Astrocyte (in vitro differentiated cells and primary cell): ENCODE measurements at places on chromosomes 7 and 10.

- no peaks in the 10 kb centered on the region for H3K4me1 ChIP-seq
- DNase-seq: no peak
- H3K4me3 ChIP-seq: no peak overlapping the region
- H3K27me3 ChIP-seq: no peaks in the 10 kb centered on the region
- no peaks in the 10 kb centered on the region for H3K36me3 ChIP-seq
Observed at GRCh38 chr10:26977635-26978034, 116.9 kb upstream of the ABI1 start.

- H3K27me3 ChIP-seq: no peaks in the 10 kb centered on the region
- no peak overlapping the region for H3K4me3 ChIP-seq
- no peak for DNase-seq
- H3K4me1 ChIP-seq: peaks cover 6% of the 10 kb centered on the region
- no peak overlapping the region for H3K27ac ChIP-seq
- H3K36me3 ChIP-seq: no peaks in the 10 kb centered on the region
Observed at GRCh38 chr10:48475943-48476278, 129.0 kb downstream of the ARHGAP22 start.

GRCh38 chr7:138581065-138581464 is 120.1 kb downstream of the SVOPL start:
- H3K4me3 ChIP-seq: no peak overlapping the region
- peaks cover 22% of the 10 kb centered on the region for H3K36me3 ChIP-seq
- H3K27ac ChIP-seq: no peak overlapping the region
- no peaks in the 10 kb centered on the region for H3K27me3 ChIP-seq

GRCh38 chr7:36726806-36727503 is 2.7 kb upstream of the AOAH start:
- H3K27ac ChIP-seq: no peak overlapping the region
- no peaks in the 10 kb centered on the region for H3K36me3 ChIP-seq
- no peak overlapping the region for H3K4me3 ChIP-seq
- H3K27me3 ChIP-seq: no peaks in the 10 kb centered on the region
- no peak for DNase-seq
- H3K4me1 ChIP-seq: no peaks in the 10 kb centered on the region

GRCh38 chr10:100881556-100882213 is 31.1 kb upstream of the SLF2 start:
- no peaks in the 10 kb centered on the region for H3K36me3 ChIP-seq
- no peaks in the 10 kb centered on the region for H3K27me3 ChIP-seq
- no peak overlapping the region for H3K27ac ChIP-seq
- H3K4me3 ChIP-seq: no peak overlapping the region

DNA sequence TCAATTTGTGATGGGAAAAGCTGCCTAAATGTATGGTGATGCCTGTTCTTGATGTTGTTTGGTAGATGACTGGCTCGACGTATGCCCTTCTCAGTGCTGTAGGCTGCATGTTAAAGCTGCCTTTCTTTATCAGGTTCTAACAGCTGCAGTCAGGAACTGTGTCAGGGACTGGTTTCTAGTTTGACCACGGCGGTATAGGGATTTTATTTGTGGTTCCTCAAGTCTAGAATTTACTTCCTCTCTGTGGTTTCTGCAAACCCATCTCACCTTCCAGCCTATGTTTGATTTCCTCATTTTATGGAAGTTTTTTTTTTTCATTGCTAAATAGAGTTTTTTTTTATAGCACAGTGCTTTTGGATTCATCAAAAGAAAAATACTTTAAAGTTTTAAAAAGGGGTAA is 26.5 kb downstream of the LMTK2 start:
- peaks cover 21% of the 10 kb centered on the region for H3K4me1 ChIP-seq
- no peaks in the 10 kb centered on the region for H3K27me3 ChIP-seq
- DNase-seq: peak; percentile 14
- no peak overlapping the region for H3K27ac ChIP-seq

DNA sequence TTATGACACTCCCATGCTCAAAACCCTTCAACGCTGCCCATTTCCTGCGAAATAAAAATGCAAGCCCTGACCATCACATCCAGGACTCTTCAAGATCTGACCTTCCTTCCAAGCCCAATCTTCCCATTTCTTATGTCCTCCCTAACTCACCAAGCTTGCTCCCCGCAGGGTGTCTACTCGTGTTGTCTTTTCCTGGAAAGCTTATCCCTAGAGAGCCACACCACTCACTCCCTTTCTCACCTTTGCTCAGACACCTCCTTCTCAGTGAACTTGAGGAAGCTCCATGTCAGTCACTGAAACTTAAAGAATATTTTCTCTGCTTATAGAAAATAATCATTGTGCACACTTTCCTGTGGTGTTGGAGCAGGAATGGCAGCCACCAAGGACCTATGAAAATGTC is 54.4 kb upstream of the CACNB2 start:
- no peaks in the 10 kb centered on the region for H3K36me3 ChIP-seq
- H3K27ac ChIP-seq: no peak overlapping the region
- H3K27me3 ChIP-seq: peaks cover 5% of the 10 kb centered on the region
- H3K4me3 ChIP-seq: no peak overlapping the region
- no peak for DNase-seq
- no peaks in the 10 kb centered on the region for H3K4me1 ChIP-seq

DNA sequence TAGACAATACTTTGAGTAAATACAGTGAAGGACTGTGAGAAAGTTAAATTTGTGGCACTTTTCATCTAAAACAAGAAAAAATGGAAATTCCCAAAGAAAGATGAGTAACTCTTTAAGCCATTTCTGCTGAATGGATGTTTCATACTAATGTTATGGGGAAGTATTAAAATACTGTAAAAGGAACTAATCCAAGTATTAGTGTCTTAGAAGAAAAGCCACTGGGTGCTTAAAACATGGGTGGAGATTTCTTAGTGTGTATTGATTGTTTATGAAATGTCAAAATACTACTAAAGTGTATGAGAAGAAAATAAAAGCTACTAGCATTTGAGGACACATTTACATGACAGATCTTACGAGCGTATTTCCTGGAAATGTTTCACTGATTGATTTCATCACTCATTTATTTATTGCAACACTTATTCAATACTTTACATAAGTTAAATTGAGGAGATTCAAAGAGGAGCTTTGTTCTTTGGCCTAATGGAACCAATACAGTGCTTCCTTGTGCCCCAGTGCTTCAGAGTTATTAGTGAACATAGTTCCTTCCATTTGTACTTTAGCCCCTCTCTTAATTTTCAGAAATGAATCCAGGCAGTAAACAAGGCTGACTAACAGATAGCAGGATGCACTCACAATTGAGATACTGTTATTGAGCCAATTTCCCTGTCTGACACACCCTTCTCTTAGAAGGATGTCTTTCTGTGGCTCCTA is 155.5 kb upstream of the AHR start:
- no peaks in the 10 kb centered on the region for H3K27me3 ChIP-seq
- no peaks in the 10 kb centered on the region for H3K36me3 ChIP-seq
- peak; percentile 3 for DNase-seq
- peaks cover 3% of the 10 kb centered on the region for H3K4me1 ChIP-seq

DNA sequence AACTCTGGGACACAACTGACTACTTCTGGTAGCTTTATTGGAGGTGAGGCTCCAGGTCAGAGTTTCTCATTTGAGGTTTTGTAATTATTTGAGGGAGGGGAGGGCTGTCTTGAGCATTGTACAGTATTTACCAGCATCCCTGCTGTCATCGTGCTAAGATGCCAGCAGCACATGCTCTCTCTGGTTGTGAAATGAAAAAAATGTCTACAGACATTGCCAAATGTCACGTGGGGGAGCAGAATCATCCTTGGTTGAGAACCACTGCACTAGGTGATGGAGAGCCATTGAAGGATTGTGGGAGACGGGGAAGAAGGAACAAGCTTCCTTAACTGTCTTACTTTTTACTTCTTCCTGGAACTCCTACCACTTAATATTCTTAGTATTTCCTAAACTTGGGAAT is 5.0 kb downstream of the SEPTIN7 start:
- DNase-seq: no peak
- H3K4me3 ChIP-seq: no peak overlapping the region
- peaks cover 18% of the 10 kb centered on the region for H3K4me1 ChIP-seq
- H3K36me3 ChIP-seq: no peaks in the 10 kb centered on the region

DNA sequence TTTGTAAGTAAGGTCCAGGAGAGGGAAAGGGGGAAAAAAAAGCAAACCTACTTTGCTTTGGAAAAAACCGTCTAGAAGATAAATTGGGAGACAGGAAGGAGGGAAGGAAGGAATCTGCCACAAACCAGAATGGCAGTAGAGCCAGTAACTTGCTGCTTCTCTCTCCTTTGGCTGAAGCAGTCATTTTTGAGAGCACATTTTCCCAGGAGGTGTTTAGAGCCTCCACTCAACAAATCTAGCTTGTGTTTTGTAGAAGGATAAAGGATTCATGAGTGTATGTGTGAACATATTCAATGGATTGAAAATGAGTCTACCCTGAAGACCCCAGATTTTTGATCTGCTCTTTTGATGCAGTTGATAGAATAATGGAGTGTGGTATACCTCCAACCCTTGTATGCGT is 2.6 kb downstream of the NRG3 start:
- H3K27me3 ChIP-seq: peaks cover 22% of the 10 kb centered on the region
- H3K4me3 ChIP-seq: no peak overlapping the region
- no peaks in the 10 kb centered on the region for H3K36me3 ChIP-seq
- H3K4me1 ChIP-seq: peaks cover 6% of the 10 kb centered on the region
- H3K27ac ChIP-seq: no peak overlapping the region

DNA sequence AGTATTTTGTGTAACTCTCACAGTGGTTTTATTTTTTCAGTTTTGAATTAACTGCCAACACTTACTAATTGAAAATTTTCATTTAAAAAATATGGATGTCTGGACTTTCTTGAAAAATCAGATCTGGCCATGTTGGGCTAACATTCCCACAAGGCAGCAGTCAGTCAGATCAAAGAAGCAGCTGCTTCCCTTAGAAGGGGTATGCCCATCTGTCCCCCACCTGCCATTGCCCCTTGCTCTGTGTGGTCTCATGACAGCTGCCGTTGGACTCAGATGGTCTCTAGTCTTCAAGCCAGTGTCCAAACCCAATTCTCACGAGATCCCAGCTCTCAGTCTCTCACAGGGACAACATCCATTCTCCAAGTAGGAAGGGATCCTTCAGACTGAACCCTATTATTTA is 212.1 kb upstream of the GHITM start:
- no peaks in the 10 kb centered on the region for H3K4me1 ChIP-seq
- H3K36me3 ChIP-seq: no peaks in the 10 kb centered on the region
- H3K27ac ChIP-seq: no peak overlapping the region
- H3K4me3 ChIP-seq: no peak overlapping the region

DNA sequence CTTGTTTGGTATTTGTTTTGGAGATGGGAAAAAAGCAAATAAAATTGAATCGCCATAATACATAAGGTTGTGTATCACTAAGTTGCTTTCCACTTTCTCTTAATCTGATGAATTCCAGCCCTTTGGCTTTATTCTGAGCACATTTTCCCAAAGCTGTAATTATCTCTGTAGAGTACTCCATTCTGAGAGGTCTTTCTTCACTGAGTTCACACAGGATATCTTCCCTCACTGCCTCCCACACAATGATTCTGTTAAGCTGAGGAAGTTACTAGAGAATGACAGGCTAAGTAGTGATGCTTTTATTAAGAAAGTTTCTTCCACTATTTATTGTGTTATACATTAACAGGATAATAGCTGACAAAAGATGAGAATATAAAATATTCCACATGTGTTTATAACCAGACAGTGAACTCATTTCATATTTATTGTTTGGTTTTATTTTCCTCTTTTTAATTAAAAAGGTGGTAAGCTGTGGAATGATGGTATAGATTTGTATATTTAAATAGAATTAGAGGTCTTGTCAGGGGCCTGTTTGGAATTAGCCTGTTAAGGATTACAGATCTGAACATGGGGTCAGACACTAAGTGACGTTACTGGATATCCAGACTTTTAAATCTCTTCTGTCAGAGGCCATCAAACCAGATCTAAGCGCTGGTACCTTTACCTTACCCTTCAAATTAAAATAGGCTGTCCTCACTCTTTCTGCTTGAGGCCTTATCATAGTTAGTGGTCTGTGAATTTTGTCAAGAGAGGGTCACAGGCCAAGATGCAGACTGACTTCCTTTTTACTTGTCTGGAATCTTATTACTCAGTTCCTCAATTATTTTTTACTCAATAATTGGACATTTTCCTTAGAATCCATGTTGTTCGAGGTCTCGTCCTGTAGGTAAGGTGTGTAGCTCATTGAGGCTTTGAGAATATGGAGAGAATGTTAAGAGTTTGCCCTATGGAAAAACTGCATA is 8.4 kb downstream of the PLXDC2 start:
- DNase-seq: no peak
- no peaks in the 10 kb centered on the region for H3K36me3 ChIP-seq
- no peak overlapping the region for H3K4me3 ChIP-seq
- peaks cover 3% of the 10 kb centered on the region for H3K4me1 ChIP-seq
- H3K27me3 ChIP-seq: no peaks in the 10 kb centered on the region

DNA sequence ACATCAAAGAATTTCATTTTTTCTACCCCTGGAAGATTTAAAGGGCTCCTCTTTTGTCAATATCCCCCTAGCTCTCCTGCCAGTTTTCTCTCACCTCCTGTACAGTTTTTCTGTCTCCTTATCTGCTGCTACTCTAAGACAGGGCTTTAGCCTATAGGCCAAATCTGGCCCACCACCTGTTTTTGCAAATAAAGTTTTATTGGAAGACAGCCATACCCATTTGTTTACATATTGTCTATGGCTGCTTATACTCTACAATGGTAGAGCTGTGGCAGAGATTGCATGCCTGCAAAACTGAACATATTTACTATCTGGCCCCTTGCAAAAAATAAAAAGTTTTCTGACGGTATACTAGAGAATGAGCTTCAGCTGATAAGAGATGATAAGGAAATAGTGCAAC is 37.4 kb upstream of the GARS1 start:
- no peaks in the 10 kb centered on the region for H3K27me3 ChIP-seq
- no peak for DNase-seq
- H3K36me3 ChIP-seq: no peaks in the 10 kb centered on the region
- no peak overlapping the region for H3K4me3 ChIP-seq
- H3K27ac ChIP-seq: no peak overlapping the region
- H3K4me1 ChIP-seq: peaks cover 4% of the 10 kb centered on the region

DNA sequence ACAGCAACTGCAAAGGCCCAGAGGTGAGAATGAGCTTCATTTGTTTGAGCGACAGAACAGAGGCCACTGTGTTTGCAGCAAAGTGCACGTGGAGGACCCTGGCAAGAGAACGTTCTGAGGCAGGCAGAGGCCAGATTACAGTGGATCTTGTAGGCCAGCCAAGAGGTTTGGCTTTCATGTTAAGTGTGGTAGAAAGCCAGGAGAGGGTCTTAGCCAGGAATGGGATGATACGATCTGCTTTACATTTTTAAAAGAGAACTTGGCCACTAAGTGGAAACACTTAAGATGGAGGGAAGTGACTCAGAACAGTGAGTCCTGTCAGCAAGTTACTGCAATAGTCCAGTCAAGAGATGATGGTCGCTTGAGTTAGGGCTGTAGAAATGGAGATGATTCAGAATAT is 4.6 kb downstream of the CCDC136 start:
- no peaks in the 10 kb centered on the region for H3K36me3 ChIP-seq
- H3K27ac ChIP-seq: no peak overlapping the region
- peaks cover 7% of the 10 kb centered on the region for H3K4me1 ChIP-seq
- H3K27me3 ChIP-seq: no peaks in the 10 kb centered on the region

GRCh38 chr7:91455411-91455810 is 191.2 kb downstream of the FZD1 start:
- DNase-seq: no peak
- H3K4me1 ChIP-seq: no peaks in the 10 kb centered on the region
- no peak overlapping the region for H3K4me3 ChIP-seq
- H3K27me3 ChIP-seq: no peaks in the 10 kb centered on the region
